GM10248 (cell line): ENCODE measurements at places on chromosomes 16 and 17.

DNA sequence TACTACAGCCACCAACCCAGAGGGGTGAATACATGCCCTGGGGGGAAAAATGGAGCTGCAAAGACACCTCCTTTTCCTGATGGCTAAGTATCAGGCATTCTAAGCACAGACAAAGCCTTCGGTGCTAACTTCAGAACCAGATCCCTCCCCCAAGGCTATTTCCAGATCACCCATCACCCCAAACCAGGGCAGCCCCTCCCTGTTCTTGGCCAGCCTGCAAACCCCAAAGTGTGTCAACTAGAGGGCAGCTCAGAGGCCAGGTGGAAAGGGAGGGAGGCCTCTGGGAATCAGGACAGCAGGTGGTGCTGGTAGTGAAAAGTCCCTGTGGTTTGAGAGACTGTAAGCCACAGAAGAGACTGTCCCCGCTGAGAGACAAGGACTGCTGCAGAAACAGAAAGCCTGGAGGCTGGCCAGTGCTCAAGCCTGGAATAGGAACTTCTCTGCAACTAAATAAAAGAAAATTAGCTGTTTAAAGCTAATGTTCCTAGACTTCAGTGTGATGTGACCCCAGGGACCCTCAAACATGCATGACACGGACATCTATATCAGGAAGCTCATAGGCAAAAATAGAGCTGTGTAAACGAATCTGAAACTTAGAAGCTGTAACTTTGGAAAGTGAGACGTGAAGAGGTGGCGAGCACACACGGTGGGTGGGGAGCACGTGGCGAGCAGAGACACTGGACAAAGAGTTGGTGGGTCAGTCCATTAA lies 9.1 kb downstream of the TUBG1 start:
- peak; percentile 79 for DNase-seq

DNA sequence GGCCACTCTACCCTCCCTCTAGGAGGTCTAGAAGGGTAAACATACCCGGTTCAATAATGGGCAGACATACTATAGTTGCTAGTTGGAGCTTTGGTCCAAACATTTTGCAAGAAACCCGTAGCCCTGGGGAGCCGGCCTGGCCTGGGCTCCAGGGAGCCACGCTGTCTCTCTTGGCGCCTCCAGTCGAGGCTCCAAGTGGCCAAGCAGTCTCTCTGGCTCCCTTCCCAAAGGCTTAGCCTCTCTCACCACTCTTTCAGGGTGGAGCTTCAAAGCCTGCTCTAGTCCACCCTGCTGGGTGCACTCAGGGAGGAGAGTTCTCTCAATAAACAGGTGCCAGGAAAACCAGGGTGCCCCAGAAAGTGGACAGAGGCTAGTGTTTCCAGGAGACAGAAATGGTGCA lies 32.2 kb downstream of the RCVRN start:
- no peak for DNase-seq

- DNase-seq = no peak
Measured at GRCh38 chr16:1333854-1334700, 632 bp downstream of the BAIAP3 start.

DNA sequence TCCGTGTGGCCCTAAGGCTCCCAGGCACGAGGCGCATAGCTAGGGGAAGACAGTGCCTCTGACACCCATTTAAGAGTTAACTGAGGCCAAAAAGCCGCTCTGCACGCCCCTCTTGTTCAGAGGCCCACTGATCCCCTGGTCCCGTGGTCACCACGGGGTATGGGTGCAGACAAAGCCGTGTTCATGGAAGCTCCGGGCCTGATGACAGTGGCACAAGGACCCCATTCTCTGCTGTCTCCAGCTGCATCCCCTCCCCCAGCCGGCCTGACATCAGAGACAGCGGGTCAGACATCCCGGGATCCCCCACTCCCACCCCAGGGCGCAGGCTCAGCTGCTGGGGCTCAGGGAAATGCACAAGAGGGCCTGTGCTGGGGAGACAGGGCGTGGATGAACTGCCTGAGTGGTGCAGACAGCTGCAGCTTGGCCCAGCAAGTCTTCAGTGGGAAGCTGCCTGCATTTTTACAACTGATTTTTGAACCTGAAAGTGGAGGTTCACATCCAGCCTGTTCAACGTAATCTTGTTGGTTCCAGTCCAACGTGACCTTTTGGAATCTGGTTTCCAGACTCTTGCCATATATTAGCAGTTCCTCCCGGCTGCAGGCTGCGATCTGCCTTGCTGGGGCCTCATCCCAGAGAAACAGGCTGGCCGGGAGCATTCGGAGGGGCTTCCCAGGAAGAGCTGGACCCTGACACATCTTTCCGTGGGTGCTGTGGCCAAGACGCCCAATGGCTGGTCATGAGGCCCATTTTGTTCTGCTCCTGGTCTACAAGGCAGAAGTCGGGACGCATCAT lies 9.7 kb upstream of the BAHCC1 start:
- DNase-seq = no peak

DNA sequence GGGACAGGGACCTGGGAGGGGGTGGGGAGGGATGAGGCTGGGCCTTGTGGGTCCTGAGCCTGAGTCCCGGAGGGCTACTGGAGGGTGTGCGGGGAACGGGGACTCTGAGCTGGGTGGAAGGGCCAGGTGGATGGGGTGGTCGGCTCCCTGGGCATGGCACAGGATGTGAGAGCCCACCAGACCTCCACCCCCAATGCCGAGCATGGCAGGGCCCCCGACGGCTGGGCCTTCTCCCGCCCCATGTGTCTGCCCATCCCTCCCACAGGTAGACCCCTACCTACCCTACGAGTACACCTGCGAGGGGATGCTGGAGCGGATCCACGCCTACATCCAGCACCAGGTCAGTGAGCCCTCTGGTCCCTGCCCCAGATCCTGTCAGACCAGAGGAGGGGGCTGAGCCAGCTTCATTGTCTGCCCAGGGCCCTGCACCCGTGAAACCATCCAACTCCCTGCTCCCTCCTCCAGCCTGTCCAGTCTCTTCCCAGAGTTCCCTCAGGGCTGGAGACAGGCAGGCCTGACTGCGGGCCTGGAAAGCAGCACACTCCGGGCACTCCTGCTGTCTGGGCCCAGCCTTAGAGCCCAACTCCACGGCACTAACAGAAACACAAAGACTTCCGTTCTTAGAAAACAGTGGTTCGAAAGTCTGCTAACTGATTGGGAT lies 78.0 kb downstream of the MGAT5B start:
- DNase-seq = no peak
